ENCODE measurements at places on chromosomes 7 and 10.
A peak's percentile ranks its signal among the peaks of the same experiment; 100 is the strongest.

- DNase-seq, result no peak
These were observed 133.6 kb upstream of the JCAD start for GRCh38 chr10:30192846-30193608.

GRCh38 chr10:5663692-5664427, 2.5 kb downstream of the ASB13 start:
- no peak for DNase-seq

- no peak for DNase-seq
These were observed 9.6 kb downstream of the RET start for GRCh38 chr10:43086321-43086942.

DNA sequence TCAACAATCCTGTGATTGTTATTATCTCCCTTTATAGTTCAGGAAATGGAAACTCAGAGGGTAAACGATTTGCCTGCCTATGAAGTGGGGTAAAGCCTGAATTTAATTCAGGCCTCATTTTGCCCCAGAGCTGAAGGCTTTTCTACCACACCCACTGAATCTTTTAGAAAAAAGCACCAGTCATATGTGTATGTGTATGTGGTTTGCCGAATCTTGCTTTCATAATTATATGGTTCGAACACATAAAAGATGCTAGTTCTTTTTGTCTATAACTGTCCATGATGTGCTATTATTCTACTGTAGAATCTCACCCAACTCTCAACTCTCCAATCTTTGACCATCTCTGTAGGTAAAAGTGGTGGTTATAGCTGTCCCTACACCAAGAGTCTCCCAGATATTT, 83.6 kb downstream of the MYOF start:
- no peak for DNase-seq

DNA sequence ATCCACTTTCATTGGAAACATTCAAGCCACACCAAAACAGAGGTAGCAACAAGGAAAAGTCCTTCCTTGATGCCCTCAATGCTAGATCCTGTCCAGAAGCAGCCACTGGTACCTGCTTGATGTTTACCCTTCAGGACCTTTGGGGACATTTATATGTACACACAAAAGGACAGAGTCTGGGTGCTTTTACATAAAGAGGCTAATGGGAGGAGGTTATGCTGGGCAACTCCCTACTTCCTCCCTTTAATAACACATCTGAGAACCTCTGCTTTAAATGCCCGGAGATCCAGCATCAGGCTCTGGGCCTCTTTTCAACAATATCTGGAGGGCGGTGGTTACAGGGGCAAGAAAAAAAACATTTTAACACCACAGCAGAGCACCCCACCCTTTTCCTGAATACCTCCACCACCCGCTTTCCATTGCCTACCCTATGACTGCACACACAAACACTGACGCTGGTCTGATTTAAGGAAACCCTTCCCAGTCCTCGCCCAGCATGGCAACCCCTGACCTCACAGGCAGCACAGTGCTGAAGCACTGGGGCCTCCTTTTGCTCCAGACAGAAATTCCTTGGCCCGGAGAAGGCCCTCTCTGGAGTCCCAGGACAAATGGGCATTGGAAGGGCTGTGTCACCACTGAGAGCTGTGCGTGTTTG, 39.3 kb upstream of the DUSP5 start:
- DNase-seq, result no peak

GRCh38 chr10:110504111-110504735, 6.5 kb downstream of the DUSP5 start:
- peak; percentile 80 for DNase-seq

DNA sequence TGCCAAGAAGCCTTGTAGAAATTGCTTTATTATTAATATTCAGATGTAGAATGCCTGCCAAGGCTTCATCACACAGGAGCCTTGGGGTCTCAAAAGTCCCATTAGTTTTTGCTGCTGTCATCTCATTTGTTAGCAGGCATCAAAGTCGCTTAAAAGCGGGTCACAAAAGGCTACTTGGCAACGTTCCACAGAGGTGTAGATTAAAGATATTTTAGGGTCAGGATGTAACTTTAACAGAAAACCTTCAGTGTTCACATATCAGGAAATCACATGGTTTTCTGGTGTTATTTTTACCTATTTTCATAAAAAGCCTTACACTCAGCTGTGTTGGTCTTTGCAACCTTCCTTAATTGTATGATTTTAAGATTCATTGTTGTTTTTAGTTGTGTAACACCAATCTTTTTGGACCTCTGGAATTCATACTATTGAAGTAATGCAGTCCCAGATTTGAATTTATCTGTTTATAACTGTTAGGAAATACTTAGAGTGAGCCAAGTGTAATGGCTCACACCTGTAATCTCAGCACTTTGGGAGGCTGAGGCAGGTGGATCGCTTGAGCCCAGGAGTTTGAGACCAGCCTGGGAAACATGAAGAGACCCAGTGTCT, 65.3 kb downstream of the TET1 start:
- DNase-seq, result peak; percentile 12

DNA sequence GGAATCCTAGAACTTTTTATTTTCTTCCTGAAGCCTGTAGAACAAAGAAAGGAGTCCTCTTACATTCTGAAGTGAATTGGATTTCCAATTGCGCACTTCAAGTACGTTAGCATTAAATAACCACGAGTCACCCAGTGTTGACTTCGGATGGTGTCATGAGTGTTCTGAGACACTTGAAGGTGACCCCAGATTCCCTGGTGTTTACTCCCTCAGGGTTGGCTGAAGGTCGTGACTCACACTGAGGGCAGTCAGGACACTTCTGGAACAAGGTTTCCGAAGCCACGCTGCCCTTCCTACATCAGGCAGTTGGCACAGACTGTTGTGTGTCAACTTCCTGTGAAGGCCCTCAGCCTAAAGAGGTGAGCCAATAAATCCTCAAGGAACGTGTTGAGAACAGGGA, 186.6 kb upstream of the CELF2 start:
- peak; percentile 93 for DNase-seq

- DNase-seq, result no peak
These were observed 455.6 kb upstream of the ANKRD30A start for GRCh38 chr10:36669615-36670352.

GRCh38 chr10:106439366-106439765, 725.1 kb downstream of the SORCS1 start:
- no peak for DNase-seq

- DNase-seq, result peak; percentile 94
These were observed 81.9 kb downstream of the BMPER start for GRCh38 chr7:33986951-33987947.

GRCh38 chr10:52455098-52455497, 141.0 kb downstream of the DKK1 start:
- no peak for DNase-seq

DNA sequence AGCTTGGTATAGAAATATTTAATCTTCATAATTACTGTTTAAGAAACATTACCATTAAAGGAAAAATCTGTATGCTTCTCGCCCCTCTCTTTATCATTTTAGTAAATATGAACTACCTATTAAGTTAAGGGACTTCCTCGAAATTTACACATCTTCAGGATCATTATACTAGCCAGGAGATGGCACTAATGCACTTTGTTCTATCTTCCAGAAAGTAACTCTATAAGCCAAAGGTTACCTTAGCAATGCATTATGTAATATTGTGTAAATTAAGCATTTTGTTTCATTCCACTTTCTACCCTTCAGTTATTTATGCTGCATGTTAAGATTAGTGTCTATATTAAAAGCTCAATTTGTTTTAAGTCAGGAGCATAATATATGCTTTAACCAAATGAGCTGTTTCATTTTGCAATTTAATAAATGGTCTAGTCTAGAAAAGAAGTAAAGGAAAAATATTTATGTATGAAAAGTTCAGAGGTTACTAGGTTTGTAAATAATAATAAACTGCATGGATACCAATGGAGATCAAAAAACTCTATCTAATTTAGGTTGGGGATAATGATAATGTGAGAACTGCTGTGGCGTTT, 128.5 kb downstream of the ANKRD7 start:
- DNase-seq, result peak; percentile 1

DNA sequence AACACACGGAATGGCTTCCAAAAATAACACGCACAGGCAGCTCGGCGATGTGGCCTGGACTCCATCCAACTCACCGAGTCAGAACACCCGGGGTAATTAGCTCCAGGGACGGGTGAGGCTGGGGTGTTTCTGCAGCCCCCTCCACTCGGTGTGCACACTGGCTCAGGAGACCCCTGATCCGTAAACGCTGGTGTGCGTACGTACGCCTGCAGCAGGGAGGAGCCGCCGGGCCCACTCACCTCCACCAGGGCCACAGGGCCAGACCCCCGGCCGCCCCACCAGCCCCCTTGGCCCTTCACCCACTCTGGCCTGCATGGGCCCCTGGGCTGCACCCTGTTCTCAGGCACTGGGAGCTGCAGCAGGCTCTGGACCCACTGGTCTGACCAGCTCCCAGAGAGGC, 22.4 kb upstream of the UTF1 start:
- no peak for DNase-seq

GRCh38 chr7:46744957-46745706, 824.1 kb upstream of the IGFBP3 start:
- DNase-seq, result no peak

DNA sequence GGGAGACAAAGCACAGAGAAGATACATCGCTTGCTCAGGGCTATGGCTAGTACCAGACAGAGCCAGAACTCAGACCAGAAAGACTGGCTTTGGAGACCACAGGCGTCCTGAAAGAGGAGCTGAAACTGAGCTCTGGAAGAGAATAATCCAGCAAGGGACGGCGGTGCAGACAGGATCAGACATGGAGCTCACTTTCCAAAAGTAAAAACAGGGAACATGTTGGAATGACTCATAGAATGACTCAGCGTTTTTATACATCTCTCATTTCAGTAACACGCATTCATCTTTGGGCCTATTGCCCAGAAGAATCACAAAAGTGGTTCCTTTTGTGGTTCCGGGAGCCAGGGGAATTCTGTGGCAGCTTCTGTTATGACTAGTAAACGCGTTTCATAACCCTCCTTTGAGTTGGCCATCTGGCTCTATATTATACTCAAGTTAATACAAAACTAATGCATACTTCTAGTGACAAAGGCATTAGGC, 37.2 kb downstream of the PLEKHS1 start:
- peak; percentile 98 for DNase-seq

DNA sequence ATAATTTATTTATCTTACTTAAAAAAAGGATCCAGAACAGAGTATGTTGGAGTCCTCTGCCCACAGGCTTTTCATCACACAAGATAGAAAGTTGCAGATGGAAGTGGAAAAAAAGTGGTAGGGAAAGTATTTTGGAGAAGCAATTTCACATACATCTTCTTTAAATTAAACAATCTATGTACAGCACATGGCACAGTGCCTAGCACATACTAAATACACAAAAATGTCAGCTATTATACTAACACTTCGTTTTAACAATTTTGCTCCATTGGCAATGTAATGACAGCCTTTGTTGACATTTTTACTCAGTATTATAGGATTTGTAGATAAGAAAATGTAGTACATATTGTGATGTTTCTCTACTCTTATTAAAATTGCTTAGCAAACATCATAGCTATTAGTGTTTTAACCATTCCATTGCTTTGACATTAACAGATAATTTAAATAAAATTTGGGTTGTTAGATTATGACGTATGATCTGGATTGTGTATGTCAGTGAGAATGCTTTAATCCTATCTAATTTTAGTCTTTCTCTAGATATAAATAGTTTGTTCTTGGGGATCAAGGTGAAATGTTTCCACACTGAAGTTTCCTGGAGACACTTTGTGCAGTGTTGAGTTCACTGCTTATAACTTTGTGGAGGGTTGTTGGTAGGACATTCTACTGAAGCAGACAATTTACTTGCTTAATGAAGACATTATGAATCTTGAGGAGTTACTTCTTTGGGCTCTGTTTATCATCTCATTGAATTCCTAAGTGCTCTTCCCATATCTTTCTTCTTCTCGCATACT, 202.8 kb upstream of the DKK1 start:
- DNase-seq, result no peak

GRCh38 chr7:13069841-13070240, 382.4 kb downstream of the ARL4A start:
- DNase-seq, result no peak

- DNase-seq, result no peak
These were observed 125.8 kb downstream of the TPST1 start for GRCh38 chr7:66330961-66331360.
